ENCODE measurements at places on chromosomes 5 and 9.

DNA sequence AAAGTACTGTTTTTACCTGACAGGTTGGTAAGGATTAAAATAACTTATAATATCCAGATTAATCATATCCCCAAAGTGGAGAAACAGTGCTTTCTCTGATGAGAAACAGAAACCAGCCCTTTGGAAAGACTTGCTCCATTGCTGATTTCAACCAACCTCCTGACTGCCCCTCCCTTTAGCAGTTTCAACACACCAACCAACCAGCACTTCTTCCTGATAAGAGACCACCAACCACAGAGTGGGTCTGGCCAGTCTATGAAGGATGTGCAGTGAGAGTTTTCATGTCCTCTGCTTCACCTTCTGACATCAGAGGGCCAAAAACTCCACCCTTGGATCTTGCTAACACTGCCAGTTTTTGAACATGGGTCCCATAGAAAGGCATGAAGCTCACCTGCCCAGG, 28.1 kb downstream of the RIGI start:
- no peak for DNase-seq

DNA sequence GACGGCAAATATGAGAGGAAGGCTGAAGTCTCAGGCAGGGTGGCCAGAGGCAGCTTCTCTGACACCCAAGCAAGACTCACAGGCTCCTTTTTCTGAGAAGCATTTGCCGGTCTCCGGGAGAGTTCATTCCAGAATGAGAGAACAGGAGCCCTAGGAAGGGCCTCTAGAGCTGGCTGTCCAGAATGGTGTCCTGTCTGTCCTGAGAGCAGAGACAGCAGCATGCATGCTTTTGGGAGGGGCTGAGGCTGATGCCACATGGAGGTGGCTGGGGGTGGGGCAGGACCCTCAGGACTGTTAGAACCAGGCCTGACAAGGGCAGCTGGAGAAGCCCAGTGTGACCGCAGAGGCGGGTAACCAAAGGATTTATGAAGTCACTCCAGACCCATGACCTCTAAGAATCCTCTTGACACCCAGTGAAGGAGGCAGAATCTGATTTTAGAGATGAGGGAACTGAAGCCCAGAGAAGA, 60.0 kb downstream of the SHB start:
- no peak for DNase-seq

GRCh38 chr9:109164042-109164441, 3.0 kb downstream of the FRRS1L start:
- DNase-seq: no peak

- no peak for DNase-seq
These were observed 56.9 kb downstream of the KIF24 start for GRCh38 chr9:34272101-34272541.

DNA sequence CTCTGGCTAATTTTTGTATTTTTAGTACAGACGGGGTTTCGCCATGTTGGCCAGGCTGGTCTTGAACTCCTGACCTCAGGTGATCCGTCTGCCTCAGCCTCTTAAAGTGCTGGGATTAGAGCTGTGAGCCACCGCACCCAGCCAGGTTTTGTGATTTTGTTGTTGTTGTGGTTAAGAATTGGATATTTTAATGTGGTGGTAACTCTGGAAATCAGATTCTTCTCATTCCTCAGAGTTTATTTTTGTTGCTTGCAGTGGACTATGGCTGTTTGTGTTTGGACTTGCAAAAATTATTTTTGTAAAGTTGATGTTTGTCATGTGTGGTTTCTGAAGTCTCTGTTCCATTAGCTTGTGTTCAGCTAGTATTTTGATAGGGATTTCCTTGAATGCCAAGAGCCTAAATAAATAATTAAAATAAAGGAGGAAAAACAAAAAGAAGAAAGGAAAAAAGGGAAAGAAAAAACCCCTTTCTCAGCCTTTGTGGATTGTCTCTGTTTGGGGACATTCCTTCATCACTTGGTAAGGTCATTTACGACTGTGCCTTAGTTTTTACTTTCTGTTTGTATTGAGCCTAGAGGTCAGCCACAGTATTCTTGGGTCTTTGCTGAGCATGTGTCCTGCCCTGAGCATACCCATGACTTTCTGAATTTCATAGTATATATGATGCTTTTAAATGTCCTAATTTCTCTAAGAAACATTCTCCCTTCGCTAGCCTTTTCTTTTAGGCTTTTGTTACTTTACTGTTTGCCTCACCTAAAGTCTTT, 37.3 kb downstream of the PBX3 start:
- no peak for DNase-seq

GRCh38 chr5:159005062-159005461, 94.7 kb downstream of the EBF1 start:
- no peak for DNase-seq

DNA sequence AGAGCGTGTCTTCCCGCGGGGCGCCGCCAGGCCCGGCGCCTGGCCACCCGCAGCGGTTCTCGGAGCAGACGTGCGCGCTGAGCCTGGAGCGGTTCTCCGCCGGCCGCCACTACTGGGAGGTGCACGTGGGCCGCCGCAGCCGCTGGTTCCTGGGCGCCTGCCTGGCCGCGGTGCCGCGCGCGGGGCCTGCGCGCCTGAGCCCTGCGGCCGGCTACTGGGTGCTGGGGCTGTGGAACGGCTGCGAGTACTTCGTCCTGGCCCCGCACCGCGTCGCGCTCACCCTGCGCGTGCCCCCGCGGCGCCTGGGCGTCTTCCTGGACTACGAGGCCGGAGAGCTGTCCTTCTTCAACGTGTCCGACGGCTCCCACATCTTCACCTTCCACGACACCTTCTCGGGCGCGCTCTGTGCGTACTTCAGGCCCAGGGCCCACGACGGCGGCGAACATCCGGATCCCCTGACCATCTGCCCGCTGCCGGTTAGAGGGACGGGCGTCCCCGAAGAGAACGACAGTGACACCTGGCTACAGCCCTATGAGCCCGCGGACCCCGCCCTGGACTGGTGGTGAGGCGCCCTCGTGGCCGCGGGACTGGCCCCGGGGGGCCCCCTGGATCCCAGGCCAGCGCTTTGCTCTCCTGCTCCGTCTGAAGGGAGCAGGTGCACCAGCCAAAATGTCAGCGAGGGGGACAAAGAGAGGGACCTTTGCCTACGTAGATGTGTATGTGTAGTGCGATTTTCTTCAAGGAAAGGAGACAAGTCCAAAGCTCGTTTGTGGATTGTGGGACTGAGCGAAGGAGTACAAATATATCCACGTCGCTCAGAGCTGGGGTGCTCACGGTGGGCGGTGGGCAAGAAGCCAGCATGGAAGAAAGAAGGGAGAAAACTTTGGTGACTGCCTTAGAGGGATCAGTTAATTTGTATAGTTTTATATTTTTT, 19.5 kb downstream of the BTNL9 start:
- no peak for DNase-seq
